ENCODE measurements at places on chromosomes 13 and 19.

- DNase-seq = no peak
Measured at GRCh38 chr13:29607465-29607864, 12.0 kb upstream of the SLC7A1 start.

DNA sequence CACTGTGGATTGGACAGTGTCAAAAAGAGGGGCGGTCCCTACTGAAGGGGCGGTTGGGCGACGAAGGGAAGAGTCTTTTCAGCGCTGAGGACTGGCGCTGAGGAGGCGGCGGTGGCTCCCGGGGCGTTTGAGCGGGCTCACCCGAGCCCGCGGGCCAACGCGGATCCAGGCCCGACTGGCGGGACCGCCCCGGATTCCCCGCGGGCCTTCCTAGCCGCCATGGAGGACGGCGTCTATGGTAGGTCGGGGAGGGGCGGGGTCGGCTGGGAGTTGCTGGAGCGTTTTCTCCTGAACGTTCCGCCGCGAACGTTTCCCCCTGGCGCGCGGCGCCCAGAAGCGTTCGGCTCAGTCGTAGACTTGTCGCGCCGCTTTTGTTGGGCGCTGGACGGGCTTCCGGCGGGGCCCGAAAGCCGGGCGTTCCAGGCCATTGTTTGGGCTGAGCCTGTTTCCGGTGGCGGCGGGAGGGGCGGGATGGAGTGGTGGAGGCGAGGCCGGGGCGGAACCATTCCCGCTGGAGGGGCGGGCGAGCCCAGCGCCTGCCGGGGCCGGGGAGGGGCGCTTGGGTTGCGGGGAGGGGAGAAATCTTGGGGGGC lies at the start of gene CYTH2:
Gene CYTH2 (plus strand): TSS at position 81 of the 593 bp plus-strand sequence. CDS start 139 bp downstream, at position 220.
- DNase-seq = peak; percentile 85

GRCh38 chr13:93296584-93296983 lies 70.0 kb downstream of the GPC6 start:
- DNase-seq = no peak

- peak; percentile 65 for DNase-seq
Measured at GRCh38 chr19:47713046-47714021, at the start of gene EHD2. Gene EHD2 (plus strand): TSS chr19:47713422. CDS start chr19:47716613, 3,191 bp downstream.

DNA sequence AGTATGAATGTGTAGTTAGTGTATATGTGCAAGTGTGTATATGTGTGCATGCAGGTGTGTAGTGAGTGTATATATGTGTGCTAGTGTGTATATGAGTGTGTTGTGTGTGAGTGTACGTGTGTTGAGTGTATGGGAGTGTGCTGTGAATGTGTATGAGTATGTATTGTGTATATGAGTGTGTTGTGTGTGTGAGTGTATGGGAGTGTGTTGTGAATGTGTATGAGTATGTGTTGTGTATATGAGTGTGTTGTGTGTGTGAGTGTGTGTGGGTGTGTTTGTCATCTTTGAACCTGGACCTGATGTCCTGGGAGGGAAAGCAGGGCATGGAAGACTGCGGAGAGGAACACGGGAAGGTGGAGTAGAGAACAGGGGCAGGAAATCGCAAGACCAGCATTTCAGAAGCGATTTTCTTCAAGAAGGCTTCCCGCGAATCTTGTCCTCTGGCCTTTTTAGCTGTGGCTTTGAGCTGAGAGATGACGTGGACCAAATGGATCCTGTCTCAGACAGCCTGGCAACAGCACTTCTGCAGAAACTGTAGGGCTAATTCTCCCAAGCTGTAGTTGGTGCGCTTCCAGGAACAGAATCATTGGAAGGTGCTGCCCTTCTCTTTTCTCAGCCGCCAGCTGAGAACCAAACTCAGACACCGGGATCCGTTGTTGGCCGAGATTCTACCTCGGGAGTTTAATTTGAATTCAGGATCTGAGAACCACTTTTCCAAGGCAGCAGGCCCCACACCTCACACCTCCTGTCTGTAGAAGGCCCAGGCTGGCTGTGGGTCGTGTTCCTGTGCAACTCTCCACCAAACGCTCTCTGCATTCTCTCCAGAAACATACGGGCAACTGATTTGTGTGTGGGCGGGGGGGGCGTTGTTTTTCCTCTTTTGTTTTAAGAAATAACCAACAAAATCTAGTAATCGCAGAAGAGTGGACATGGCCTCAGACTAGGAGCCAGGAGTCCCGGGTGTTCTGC lies 94.7 kb upstream of the RAP2A start:
- no peak for DNase-seq

GRCh38 chr19:42113641-42114348 lies 18.5 kb downstream of the POU2F2 start:
- DNase-seq = no peak

GRCh38 chr19:41698746-41699230 lies 9.6 kb upstream of the CEACAM5 start:
- no peak for DNase-seq

DNA sequence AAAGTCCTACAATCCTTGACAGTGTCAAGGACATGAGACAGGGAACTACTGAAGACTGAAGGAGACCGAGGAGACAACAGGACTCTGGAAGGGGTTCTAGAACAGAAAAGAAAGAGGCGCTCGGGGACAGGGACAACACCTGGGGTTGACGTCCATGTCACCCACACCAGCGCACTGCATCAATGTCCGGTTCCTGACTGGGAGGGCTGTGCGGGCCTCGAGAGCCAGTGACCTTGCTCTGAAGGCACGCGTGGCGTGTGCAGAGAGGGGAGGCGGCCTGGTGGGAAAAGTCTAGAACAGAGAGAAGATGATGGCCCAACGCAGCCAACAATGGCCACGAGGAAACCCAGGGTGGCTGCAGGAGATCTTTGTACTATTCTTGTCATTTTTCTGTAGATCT lies 5.7 kb downstream of the CARS2 start:
- DNase-seq = no peak

GRCh38 chr13:89695343-89696257 lies 1651.9 kb upstream of the MIR17HG start:
- DNase-seq = no peak

DNA sequence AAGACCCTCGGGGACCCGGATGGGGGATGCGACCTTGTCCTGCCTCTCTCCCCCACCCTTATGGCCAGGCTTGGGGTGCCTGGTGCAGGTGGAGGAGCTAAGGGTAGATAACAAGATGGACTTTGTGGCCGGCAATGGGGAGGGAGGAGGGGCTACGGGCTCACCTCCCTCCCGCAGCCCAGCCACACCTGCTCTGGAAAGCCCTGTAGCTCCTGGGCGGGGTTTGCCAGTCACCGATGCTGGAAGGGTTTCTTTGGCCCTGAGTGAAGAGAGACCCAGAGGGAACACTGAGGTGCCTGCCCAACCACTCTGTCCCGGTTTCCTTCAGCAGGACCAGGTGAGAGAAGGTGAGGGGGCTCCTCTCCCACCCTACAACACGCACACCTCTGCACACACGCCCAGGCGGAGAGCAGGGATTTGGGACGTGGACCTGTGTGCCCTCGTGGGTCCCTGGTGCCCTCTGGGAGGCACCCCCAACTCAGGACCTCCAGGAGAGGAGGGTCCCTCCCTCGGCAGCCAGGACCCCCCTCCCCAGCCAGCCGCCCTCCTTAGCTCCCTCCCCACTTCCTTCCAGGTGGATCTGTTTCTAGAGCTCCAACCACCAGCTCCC lies at the start of gene FUT2:
Gene FUT2 (plus strand): TSS at position 229 of the 610 bp plus-strand sequence. CDS start 6,986 bp downstream, outside the sequence.
- DNase-seq = no peak

- DNase-seq = no peak
Measured at GRCh38 chr13:113935001-113935844, 38.7 kb downstream of the C13orf46 start.

DNA sequence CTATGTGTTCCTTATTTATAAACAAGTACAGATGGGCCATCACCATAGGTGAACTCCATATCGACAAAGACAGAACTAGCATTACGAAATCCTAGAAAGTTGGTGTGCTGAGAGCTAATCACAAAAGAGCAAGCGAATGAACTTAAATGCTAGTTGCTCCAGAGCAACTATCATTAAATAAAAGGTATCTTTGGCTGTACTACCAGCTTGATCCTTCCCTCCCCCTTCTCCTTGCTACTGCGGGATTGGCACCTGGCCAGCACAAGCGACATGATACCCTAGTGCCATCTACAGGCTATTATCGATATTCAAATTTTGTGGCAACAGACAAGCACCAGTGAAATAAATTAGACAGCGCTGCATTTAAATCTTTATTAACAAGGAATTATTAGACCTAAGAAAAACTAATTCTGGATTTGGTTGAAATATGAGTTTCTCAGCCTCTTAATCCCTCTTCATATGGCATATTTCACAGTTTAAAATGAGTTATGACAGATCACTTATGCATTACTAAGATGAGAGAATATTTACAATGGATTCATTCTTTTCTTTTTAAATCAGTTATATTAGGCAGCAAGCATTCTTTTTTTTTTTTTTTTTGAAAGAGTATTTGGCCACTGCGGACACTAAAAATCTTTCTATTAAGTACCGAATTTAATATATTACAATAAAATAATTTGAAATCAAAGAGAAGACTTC lies 5.8 kb downstream of the PCDH9 start:
- DNase-seq = peak; percentile 56

DNA sequence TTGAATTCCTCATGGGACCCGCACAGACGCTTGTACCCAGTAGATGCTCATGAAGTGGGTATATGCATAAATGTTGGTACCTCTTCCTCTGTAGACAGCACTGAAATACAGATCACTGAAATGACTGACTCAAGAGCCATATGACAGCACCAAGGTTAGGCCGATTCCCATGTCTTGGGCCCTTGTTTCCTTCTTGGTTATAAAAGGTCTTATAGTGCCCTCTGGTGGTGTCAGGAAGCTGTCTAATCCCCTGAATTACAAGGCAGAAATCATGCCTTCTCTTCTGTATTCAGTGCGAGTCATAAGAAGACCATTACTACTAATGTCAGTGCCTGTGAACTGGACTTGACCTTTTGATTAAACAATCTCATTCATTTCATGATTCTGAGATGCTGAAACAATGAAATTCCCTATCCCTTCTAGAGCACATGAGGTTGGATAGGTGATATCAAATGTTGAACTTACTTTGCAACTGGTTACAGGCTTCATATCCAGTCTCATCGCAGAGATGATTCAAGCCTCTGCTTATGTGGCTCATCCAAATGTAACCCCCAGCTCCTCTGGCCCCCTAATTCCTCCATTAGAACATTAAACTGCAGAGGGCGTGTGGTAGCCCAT lies 59.7 kb downstream of the SPATA13 start:
- DNase-seq = peak; percentile 29

GRCh38 chr13:33087091-33087490 lies 70.9 kb downstream of the KL start:
- DNase-seq = no peak

- DNase-seq = no peak
Measured at GRCh38 chr19:14148751-14149410, 12.5 kb upstream of the ASF1B start.

GRCh38 chr13:42656161-42656560 lies 82.2 kb downstream of the TNFSF11 start:
- no peak for DNase-seq
